ENCODE measurements at places on chromosomes 1 and 21.

GRCh38 chr1:117036018-117036461 is 24.1 kb upstream of the TTF2 start:
- no peak for DNase-seq

DNA sequence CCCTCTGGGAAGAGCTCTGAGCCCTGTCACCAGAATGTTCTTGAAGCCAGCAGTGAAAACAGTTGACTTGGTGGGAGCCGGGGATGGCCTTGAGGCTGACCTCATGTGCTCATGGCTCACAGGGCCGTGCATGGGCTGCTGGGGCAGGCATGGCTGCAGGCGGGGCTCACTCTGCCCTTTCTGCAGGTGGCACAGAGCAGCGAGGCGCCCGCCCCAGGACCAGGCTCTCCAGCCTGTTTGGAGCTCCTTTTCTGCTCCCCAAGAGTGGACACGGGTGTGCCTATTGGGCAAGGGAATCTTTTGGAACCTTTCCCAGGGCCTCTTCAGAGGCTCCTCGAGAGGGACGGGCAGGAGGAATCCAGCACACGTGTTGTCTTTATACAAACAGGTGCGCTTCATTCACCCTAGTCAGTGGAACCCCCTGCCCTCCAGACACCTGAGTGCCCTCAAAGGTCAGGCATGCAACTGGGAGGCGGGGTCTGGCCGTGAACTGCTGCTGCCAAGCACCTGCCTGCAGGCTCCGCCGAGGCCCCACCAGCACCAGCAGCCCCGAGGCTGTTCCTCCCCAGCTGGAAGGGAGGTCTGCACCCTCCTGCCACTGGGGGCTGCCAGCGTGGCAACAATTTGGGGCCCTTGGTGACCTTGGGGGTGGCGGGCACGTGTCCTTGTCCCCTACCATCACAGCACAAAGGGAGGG is 2.6 kb upstream of the TTC34 start:
- no peak for DNase-seq

DNA sequence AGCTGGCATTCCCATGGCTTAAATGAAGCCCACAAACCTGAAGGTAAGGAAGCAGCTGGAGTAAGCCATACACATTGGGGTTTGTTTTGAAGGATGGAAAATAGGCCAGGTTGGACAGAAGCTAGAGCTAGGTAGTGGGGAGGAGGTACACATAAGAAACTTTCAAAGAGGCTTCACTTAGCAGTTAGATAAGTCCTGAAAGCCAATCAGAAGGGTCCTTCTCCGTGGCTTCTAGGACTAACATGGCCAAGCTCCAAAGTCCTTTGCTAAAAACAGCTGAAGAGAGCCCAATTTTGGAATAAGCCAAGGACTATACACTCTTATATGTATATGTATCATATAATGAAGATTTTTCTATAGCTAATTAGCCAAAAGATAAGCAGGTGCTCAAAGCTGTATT is 1.8 kb downstream of the EYA3 start:
- no peak for DNase-seq

DNA sequence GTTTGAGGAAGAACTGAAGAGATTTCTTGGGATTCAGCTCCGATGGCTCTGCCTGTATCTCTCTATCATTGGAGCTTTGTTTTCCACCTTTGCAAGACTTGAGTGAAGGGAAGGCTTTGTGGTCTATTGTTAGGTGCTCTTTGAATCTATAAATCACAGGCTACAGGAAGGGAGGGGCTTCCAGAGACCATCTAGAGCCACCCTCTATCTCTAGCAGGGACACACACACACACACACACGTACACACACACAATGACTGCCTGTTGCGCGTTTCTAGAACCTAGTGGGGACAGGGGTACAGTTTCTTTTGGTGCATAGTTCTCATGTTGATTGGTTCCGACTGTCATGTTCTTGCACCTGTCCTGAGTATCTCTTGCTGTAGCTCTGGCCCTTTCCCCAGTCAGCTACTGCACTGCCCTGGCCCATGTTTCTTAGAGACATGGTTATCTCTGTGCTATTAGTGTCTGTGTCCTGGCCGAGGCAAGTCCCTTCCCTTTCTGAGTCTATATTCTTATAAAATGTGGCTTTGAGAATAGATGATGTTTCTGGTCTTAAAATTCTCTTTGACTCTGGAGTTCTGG is 60.7 kb downstream of the MAN1C1 start:
- no peak for DNase-seq

DNA sequence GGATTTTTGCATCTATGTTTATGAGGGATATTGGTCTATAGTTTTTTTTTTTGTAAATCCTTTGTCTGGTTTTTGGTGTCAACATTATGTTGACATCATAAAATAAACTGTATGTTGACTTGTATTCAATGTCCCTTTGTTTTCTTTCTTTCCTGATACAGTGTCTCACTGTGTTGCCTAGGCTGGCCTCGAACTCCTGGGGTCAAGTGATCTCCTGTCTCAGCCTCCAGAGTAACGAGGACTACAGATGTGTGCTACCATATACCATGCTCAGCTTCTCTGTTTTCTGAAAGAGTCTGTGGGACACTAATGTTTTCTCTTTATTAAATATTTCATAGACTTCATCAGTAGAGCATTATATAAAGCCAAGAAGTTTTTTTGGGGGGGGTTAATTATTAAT is 18.3 kb downstream of the MAN1C1 start:
- no peak for DNase-seq

- DNase-seq = no peak
These were observed 207.5 kb downstream of the SETD4 start for GRCh38 chr21:35852820-35853219.

DNA sequence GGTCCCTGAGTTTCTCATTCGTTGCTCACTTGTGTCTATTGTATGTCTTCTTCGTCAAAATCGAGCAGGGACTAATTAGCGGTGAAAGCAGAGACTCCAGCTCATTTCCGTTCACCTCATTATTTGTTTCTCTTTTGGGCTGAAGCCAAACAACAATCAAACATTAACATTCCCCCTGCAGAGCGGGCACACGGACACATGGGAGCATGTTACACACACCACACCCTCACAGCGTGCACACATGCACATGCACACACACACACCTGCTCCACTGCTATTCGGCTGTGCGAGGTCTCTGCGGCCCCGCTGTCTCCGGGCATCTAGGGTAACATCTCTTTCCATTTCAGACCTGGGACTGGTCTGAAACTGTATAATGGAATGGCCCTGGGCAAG is 58.5 kb upstream of the LRRC8D start:
- DNase-seq = no peak

DNA sequence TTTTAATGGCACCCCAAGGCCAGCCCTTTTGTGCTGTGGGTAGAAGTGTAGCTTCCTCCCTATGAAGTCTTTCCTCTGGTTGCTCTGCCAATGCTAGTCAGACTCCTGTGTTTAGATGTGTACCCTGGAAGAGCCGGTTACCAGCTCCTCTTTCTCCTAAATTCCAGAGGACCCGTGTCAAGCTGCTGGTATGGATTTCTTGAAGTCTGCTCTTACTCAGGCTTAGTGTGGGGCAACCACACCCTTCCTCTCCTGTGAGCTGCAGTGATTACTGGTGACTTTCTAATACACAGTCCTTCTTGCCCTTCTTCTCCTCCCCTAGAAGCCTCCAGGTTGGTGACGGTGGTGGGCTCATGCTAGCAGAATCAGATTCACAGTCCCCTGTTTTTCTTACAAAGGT is 74.1 kb upstream of the AKT3 start:
- DNase-seq = peak; percentile 43

GRCh38 chr1:42484382-42484781 is 21.3 kb downstream of the CCDC30 start:
- DNase-seq = peak; percentile 60

Measured in astrocyte of the hippocampus (primary cell).